ENCODE measurements at places on chromosomes 7 and 10.

DNA sequence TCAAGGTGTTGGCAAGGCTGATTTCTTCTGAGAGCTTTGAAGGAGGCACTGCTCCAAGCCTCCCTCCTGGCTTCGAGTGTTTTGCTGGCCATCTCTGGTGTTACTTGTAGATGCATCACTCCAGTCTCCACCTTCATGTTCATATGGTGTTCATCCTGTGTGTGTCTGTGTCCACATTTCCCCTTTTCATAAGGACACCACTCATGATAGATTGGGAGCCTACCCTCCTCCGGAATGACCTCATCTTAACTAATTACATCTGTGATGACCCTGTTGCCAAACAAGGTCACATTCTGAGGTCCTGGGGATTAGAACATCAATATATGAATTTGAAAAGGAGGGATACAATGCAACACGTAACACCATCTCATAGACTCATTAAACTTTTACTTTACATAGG is 119.0 kb downstream of the CREB5 start:
- DNase-seq, result no peak

GRCh38 chr7:135251496-135252391 is 18.1 kb downstream of the STRA8 start:
- DNase-seq, result no peak

DNA sequence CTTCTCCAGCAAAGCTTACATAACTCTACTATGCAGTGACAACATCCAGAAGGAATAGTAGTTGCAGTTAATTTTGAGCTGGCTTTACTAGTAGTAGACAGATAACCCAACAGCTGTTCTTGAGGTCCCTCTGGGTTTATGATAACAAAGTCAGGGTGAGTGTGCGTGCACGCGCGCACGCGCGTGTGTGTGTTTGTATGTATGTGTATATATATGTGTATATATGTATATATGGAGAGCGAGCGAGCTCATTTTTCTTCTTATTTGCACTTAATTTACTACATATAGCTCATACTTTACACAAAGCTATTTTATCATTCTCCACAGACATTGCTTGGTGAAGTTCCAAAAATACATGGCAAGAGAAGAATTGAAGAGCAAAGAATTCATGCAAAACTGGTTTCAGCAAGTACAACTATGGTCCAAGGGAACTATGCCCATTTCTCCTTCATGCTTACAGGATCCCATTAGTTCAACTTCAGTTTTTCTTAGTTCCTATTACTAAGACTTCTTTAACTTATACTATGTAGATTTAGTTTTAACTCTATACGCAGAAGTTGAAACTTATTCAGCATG is 105.9 kb upstream of the TMEM168 start:
- DNase-seq, result no peak

- no peak for DNase-seq
Measured at GRCh38 chr10:110048781-110049180, 41.0 kb downstream of the ADD3 start.

- no peak for DNase-seq
Measured at GRCh38 chr7:20307119-20307518, 23.6 kb upstream of the ITGB8 start.

DNA sequence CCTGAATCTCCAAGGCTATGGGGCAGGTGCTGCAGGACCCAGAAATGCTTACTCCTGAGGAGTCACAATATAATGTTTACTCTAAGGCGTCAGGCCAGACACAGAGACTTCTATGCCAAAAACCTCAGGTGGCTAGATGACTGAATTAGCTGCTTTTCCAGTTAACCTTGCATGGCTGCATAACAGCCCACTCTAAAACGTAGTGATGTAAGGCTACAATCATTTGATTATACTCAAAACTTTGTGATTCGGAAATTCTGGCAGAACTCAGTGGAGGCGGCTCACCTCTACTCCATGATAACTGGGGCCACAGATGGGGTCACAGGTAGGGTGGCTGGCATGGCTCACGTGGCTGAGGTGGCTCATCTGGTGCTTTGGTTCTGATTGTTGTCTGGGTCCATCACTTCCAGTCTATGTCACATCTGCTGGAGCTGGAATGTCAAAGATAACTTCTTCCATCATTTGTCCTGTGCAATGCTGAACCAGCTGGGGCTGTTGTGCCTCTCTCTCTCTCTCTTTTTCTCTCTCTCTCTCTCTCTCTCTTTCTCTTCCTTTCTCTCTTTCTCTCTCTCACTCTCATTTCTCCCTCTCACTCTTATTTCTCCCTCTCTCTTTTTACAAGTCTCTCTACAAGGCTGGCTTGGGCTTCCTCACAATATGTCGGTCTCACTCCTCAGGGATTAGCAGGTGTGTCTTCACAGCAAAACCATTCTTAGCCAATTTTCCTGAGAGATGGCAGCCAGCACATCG is 11.8 kb downstream of the TMEM72 start:
- DNase-seq, result no peak

- no peak for DNase-seq
Measured at GRCh38 chr10:24661376-24661775, 62.3 kb downstream of the ARHGAP21 start.

- no peak for DNase-seq
Measured at GRCh38 chr7:5374464-5374863, 49.2 kb downstream of the TNRC18 start.

DNA sequence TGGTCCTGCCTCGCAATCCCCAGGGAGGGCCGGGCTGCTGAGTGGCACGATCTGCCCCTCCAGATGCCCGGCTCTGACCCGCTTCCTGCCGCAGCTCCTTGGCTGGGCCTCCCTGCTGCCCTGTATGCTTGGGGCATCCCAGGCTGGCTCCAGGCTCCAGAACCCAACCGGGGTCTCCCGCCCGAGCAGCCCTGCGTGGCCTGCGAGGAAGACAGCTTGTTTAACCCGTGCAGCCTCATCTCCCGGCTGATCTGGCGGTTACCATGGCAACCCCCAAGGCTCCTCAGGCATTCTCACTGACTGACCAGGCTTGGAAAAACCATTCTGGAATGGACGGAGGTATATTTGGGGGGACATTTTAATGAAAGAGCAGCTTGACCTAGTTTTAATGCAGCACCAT is 232.4 kb upstream of the MYO3A start:
- DNase-seq, result no peak

DNA sequence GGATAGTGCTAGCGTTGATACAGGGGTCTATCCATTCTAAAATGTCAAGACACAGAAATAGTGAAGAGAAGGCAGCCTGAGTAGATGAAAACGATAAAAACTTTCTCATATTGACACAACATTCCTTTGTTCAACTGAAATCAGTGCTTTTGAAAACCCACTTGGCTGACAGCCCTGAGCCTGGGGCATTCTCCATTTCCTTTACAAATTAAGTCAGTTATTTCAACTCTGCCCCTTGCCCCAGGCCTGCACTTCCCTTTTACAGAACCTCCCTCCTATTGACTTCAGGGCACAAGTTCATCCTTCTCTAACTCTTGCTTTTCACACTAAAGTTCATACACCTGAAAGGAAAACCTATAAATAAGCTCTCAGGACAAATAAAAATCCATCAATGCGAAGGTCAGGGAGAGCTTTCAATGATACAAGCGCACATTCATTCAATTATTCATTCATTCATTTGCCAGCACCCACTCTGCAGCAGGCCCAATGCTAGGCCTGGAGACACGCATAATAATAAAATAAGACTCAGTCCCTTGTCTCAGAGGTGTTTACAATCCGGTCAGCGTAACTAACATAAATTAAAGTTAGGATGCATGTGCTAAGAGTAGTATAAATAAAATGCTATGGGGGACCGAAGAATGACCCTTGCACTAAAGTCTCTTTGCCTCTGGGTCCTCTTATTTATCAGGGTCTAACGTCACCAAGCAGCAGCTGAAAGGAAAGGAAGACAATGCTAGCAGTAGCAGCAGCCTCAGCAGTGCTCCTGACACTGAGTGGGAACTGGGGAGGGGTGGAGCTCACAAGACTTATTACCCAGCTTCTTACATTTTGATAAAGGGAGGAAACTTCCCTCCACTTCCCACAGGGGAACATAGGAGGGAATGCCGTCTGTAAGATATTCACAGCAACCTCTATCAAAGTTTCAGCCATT is 134.8 kb downstream of the PDE1C start:
- no peak for DNase-seq

DNA sequence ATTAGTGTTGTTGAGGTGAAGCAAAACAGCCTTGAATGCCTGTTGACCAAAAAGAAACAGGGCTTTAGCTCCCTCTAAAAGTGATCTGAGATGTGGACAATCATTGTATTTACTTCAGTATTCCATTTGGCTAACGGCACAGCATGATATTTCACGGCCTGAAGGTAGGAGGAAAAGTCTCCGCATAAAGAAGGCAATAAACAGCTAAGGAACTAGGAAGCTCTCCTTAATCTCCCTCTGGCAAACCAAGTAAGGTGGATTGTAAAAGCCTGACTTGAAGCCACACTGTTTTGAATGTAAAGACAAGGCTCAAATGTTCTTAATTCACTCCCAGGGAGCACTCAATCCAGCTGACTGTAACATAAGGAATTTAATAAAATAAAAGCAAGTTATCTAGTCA is 160.0 kb upstream of the ZNF804B start:
- DNase-seq, result no peak

GRCh38 chr7:22025983-22026382 is 80.3 kb upstream of the CDCA7L start:
- no peak for DNase-seq

DNA sequence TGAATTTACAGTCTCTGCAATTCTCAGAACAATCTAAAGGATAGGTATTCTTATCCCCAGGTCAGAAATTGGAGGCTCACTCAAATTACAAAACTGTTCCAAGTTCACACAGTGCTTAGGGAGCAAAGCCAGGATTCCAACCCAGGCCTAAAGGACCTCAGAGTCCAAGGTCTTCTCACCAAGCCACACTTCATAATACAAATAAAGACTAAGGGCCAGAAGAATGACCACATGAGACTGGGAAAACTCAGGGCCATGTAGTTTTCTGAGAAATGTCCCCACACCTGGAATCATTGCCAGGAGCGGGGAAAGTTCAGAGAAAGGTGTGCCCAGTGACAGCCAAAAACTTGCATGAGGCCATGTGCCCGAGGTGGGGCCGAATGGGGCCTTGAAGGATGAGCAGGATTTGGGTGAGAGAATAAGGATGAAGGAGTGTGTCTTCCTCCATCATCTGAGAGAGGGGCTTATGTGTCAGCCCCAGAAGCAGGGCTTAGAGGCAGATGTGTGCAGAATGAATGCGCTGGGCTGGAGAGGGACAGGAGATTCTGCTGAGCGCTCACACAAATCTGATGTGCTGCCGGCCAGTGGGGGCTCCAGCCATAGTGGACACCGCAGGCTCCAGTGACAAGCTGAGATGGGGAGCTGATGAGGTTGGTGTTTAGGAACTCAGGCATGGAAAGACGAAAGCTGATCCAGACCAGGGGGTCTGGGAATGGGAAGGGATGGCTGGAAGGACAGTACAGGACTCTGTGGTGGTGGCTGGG is 35.9 kb downstream of the BLNK start:
- no peak for DNase-seq

- no peak for DNase-seq
Measured at GRCh38 chr7:7176406-7177043, 5.8 kb upstream of the C1GALT1 start.

DNA sequence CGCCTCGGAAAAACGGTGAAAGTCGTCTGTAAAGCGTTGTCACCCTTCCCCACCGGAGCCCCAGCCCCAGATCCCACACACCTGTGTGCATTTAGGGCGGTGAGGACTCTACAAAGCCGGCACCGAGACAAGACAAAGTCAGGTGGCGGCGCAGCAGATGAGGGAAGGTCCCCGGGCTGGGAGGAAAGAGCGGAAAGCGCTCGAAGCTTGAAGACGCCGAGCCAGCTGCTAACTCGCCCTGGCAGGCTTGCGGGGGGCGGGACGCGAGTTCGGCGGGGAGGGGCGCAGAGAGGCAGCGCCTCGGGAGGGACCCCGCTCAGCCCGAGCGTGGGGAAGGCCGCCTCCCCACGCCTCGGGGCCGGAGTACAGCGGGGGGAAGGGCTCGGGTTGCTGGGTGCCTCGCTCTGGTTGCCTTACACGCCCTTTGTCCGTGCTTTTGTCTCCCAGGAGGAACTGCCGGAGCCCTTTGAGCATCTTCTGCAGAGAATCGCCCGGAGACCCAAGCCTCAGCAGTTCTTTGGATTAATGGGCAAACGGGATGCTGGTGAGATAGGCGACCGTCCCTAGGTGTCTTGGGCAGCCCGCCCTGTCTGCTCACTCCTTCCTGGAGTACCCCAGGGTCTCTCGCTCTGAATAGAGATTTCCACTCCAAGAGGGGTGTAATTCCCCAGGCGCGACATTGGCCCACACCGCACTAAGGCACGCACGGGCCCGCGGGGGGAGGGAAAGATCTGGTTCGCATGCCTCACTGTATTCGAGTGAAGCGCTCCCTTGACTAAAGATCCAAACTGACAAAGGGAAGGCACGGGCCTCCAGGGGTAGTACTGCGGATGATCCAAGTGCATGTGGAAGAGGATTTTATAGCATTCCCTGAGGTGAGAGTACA is 1.6 kb downstream of the TAC1 start:
- no peak for DNase-seq

Measured in NCI-H2029 (cell line).